H1 (cell line): ENCODE measurements at places on chromosomes 4 and X. TPM values are rescaled to one million over a fixed set of nuclear protein-coding genes. Genes with fewer than 3 reads are reported as not detected.
A peak's percentile ranks its signal among the peaks of the same experiment; 100 is the strongest.

GRCh38 chr4:56512166-56512565 lies 6.6 kb downstream of the ARL9 start:
- no peak overlapping the region for H3K4me3 ChIP-seq
- H3K27ac ChIP-seq = no peak overlapping the region

SSX2B gene
- polyA plus RNA-seq = not detected in 2 replicates

FGF5 gene
- not detected in 2 replicates for polyA plus RNA-seq

GLRB gene
- 0.33 and 0.36 TPM in 2 replicates for polyA plus RNA-seq

BTC gene
- 0.08 and 0.09 TPM in 2 replicates for polyA plus RNA-seq

DNA sequence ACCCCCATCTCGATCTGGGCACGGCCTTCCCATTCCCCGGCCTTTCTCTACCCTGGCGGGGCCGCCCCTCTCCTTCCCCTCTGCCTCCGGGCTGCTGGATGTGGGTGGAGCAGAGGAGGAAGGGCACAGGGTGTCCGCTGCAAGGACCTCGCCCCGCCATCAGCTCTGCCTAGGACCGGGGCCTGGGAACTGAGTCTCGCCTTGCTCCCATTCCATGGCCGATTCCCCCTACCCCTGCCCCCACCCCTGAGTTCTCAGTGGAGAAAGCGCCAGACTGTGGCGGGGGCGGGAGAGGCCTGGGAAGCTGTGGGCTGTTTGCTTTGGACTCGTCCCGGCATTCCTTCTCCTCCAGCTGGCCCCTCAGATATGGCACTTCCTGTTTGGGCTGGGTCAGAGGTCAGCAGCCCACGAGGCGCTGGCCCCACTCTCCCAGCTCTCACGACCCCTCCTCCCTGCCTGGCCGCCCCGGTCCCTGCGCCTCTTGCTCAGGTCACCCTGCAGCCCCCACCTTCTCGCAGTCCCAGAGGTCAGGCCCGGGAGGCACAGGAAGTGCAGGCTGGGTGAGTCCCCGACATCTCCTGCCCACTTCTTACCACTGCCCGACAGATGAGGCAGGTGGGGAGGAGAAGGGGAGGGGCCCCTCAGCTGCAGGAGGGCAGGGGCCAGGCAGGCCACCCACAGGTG lies 6.4 kb upstream of the BGN start:
- H3K4me3 ChIP-seq = no peak overlapping the region
- no peak overlapping the region for H3K27ac ChIP-seq
- no peaks in the 10 kb centered on the region for H3K36me3 ChIP-seq
- no peaks in the 10 kb centered on the region; the same call in 1 of the 2 replicates for H3K27me3 ChIP-seq
- DNase-seq = no peak
- no peaks in the 10 kb centered on the region; the same call in 1 of the 2 replicates for H3K4me1 ChIP-seq

DNA sequence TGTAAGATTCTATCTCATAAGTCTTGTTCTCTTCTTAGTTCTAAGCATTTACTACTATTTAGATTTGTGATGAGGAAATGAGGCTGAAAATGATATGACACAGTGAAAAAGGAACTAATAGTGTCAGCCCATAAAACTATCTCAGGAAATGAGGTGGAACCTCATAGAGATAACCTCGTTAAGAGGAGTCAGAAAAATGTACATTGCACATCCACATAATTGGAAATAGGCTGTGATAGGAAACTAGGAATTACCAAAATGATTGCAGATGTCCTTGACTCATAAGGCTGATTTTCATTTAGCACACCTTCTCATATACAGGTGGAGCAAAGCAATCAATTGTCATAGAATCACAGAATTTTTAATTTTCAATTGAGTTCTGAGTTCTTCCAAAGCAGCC lies 26.8 kb downstream of the ANXA10 start:
- H3K36me3 ChIP-seq = no peaks in the 10 kb centered on the region
- no peaks in the 10 kb centered on the region for H3K4me1 ChIP-seq
- H3K27ac ChIP-seq = no peak overlapping the region
- H3K4me3 ChIP-seq = no peak overlapping the region
- H3K27me3 ChIP-seq = no peaks in the 10 kb centered on the region

AVPR2 gene
- 0.08 and 0.09 TPM in 2 replicates for polyA plus RNA-seq

- no peaks in the 10 kb centered on the region for H3K4me1 ChIP-seq
- no peak for DNase-seq
- no peak overlapping the region for H3K4me3 ChIP-seq
- H3K36me3 ChIP-seq = no peaks in the 10 kb centered on the region
Observed at GRCh38 chr4:10009861-10010500, 11.3 kb downstream of the SLC2A9 start.

DNA sequence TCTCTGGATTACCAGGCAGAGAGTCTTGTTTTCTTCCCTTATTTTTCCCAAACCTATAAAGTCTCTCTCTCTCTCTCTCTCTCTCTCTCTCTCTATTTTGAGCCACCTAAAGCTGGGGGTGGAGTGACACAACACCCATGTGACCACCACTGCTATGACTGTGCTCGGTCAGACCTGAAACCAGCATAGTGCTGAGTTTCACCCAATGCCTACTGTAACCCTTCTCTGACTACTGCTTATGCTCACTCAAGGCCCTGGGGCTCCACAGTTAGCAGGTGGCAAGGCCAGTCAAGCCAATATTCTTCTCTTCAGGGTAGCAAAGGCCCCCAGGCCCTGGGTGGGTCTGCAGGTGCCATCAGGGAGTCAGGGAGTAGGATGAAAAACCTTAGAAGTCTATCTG lies 114.7 kb upstream of the ARMCX2 start:
- no peak overlapping the region for H3K4me3 ChIP-seq
- H3K27me3 ChIP-seq = no peaks in the 10 kb centered on the region
- DNase-seq = no peak
- H3K4me1 ChIP-seq = no peaks in the 10 kb centered on the region

DNA sequence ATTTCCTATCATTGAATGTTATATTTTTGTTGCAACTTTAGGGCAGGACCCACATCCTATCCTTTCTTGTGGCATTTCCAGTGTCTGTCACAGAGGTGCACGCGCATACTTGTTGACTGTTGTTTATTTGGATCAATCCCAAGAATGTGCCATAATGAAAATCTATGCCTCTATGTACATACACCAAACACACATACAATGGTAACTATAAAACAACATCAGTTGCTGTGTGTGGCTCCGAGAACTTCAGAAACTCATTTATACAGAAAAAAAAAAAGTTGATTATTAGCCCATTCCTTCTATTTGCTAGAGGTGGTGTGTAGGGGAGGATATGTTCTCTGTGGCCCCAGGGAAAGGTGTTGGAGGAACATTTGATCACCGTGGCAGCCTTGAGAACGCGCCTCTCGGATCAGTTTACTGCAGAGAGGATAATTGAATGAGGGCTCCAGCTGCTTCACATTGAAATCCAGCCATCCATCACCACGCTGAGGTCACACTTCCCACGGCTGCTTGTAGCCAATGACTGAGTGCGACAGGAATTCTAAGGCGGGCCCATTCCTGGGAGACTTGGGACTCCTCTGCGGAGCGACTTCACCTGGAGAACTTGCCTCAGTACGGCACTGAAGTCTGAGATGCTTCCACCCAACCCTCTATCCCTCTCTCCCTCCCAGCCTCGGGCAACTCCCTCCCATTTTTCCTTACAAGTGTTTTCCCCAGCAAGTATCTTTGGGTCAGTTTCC lies 19.5 kb downstream of the SMPX start:
- H3K4me1 ChIP-seq = no peaks in the 10 kb centered on the region
- H3K27me3 ChIP-seq = no peaks in the 10 kb centered on the region
- H3K36me3 ChIP-seq = no peaks in the 10 kb centered on the region
- peak; percentile 61 for DNase-seq

DIPK2B gene
- not detected in 2 replicates for polyA plus RNA-seq

DNA sequence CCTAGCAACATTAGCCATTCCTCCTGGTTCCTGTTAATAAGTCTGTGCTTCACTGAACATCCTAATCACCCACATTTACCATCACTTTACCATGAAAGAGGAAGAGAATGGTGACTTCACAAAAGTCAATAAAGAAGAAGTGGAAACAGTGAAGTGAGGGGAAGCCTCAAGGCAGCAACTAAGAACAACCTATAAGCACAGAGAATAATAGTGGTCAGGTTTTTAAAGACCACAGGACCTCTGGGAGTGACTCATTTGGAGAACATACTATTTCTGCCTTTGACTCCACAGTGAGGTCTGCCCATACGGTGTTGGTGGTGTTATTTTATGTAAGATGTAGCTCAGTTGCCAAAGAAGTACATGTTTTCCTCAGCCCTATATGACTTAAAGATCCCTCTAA lies 86.0 kb upstream of the TET2 start:
- no peak overlapping the region for H3K27ac ChIP-seq
- DNase-seq = no peak
- H3K36me3 ChIP-seq = no peaks in the 10 kb centered on the region
- peaks cover 6% of the 10 kb centered on the region; the same call in 1 of the 2 replicates for H3K4me1 ChIP-seq
- no peaks in the 10 kb centered on the region for H3K27me3 ChIP-seq
- no peak overlapping the region for H3K4me3 ChIP-seq

XAGE2 gene
- polyA plus RNA-seq = not detected in 2 replicates

GRCh38 chr4:54238389-54238788 lies 9.3 kb downstream of the PDGFRA start:
- H3K4me3 ChIP-seq = no peak overlapping the region
- H3K27ac ChIP-seq = no peak overlapping the region
- no peak for DNase-seq
- H3K27me3 ChIP-seq = no peaks in the 10 kb centered on the region
- H3K36me3 ChIP-seq = no peaks in the 10 kb centered on the region

MGARP gene
- polyA plus RNA-seq = 3.9 and 4.5 TPM in 2 replicates

- H3K27ac ChIP-seq = no peak overlapping the region
- H3K4me1 ChIP-seq = no peaks in the 10 kb centered on the region
Observed at GRCh38 chrX:14274691-14275090, 245.0 kb upstream of the GEMIN8 start.

CLIC2 gene
- polyA plus RNA-seq = 0.05 and 0.08 TPM in 2 replicates

TLL1 gene
- polyA plus RNA-seq = 0.16 and 0.18 TPM in 2 replicates
